ENCODE measurements at places on chromosomes 3 and 15.

DNA sequence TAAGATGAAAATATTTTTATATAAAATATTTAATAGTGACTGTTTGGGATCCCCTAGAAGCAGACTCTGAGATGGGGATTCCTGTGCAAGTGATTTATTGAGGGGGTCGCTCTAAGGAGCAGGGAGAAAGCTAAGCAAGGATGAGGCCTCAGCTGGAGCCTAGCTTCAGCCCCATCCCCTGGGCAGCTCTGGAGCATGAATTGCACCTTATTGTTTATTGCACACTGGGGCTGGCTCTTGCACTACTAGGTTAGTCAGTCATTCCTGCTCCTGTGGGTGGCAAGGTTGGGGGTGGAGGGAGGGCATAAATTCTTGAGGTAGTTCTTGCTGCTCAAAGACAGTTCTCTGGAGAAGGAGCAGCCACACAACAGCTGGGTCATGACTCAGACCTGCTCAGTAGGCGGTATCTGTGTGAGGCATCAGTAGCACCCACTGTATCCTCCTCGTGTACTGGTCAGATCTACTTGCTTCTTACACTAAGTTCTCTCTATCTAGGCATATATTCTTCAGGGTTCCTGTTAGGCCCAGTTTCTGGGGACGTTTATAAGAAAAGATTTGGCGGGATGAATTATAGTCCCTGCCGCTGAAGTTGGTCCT is 27.2 kb upstream of the TNFSF10 start:
- no peak for DNase-seq

DNA sequence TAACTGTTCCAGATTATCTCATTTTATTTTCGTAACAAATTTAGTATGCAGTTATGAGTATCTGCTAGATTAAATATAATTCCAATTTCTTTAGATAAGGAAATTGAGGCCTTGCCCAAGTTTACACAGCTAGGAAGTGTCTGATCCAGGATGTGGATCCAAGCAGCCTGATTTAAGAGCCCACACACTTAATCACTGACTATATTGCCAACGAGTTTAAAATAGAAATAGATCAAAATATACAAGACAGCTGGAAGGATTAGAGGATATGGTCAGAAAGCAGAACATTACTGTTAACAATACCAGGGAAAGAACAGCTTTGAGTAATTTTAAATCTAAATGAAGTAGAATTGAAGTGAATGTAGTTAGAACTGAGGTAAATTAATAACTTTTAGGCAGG is 215.2 kb downstream of the C3orf38 start:
- DNase-seq = no peak

GRCh38 chr15:27642981-27643380 is 456.1 kb downstream of the OCA2 start:
- DNase-seq = no peak

DNA sequence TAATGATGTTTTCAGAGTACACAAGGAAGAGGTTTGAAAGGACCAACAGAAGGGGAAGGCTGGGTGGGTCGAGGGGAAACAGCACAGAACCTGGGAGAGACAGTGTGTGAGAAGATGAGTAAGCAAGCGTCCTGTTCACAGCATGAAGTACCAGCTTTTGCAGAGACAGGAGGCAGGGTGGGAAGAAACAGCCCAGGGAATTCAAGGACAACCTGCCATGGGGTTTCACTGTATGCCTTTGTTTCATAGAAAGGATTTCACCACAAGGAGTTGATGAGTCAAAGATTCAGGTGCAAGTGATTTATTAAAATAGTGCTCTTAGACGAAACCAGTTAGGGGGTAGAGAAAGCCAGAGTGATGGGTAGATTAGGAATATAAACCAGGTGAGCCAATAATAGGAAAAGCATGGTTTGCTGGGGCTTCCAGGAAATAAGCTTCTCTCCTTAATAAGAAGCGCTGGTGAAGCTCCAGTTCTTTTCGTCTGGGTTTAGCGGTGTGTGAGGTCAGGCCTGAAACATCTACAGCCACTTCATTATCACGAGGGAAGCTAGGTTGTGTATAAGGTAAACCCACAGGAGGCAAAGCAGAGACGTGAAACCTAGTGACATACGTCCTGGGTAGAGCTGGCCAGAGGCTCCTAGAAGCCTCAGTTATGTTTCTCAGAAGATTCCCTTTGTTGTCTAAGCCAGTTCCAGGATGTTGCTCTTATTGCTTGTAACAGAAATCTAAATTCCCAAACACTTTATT is 3.9 kb downstream of the HHLA2 start:
- DNase-seq = no peak

DNA sequence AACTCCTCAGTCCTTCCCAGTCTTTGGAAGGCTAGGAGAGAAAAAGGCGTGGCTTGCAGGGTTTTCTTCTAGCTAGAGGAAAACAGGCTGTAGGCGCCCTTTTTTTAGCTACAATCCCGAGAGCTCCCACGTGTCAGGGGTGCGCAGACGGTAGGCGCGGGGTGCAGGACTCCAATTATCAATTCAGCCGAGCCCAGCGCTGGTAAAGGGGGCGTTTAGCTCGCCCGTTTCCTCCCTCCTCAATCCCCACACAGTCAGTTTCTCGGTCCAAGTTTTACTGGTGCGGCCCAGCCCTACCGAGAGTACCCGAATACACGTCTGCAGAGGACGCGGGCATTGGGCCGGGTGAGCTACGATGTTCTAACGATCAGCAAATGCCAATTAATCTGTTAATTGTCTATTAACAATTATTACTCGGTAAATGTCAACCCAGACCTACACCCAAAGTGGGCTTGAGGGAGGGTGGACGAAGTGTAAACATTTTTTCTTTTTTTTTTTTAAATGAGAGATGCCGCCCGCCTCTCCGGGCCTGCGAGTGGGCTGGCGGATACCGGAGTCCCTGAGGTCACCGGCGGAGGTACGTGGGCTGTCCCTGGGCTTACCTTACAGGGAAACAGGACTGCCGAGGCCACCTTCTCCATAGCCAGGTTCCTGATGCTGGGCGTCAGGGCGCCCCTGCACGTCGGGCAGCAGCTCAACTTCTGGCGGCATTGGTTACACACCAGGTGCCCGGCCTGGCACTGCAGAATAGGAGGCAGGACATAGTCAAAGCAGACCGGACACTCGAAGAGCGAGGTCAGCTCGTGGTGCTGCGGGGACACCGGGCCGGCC is 923 bp downstream of the SIAH2 start:
- DNase-seq = no peak

DNA sequence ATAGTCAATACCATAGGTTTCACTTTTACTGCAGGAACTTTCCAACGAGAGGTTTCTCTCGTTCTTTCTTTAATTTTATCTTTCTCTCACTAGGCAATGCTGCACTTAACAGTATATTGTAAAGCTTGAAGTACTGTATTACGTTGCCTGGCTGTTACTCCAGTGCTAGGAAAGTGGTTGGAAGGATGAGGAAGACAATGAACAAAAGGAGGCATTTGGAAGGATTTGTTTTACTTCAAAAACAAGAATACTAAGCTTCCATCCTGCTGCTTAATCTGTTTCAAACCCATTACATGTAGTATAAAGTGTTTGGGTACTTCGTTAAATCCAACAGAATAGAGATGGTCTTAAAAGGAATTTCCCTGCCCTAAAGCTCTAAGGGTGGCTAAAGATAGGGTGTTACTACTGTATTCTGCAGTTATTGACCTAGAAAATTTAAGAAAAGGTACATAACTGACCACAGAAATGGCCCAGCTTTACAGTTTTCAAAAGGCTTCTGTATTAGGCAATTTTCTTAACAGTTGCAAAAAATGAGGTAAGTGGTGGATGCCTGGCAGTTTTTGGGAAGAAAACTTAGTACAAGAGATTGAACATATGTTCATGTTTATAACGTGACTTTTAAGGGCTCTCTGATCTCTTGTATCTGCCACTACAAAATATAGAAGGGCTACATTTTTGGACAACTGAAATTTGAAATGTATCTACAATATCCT is 785 bp upstream of the IFT57 start:
- no peak for DNase-seq

GRCh38 chr15:88982304-88982945 is 69.2 kb upstream of the MFGE8 start:
- no peak for DNase-seq

DNA sequence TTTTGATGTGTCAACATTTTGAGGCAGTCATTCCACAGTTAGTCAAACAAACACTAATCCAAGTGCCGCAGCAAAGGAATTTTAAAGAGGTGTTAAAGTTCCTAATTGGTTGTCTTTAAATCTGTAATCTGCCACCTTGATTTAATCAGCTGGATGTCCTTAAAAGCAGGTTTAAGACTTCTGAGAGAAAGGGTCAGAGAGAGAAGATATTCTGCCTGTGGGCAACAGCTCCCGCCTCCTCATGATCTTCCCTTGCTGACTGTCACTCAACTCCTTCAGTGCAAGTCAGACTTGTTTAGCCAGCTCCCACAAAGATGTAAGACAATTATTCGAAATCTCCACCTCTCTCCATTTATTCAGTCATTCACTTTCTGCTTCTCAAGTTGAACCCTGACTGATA is 92.6 kb upstream of the MYRIP start:
- DNase-seq = no peak

- DNase-seq = no peak
These were observed 174.7 kb upstream of the CNTN3 start for GRCh38 chr3:74789111-74789510.

DNA sequence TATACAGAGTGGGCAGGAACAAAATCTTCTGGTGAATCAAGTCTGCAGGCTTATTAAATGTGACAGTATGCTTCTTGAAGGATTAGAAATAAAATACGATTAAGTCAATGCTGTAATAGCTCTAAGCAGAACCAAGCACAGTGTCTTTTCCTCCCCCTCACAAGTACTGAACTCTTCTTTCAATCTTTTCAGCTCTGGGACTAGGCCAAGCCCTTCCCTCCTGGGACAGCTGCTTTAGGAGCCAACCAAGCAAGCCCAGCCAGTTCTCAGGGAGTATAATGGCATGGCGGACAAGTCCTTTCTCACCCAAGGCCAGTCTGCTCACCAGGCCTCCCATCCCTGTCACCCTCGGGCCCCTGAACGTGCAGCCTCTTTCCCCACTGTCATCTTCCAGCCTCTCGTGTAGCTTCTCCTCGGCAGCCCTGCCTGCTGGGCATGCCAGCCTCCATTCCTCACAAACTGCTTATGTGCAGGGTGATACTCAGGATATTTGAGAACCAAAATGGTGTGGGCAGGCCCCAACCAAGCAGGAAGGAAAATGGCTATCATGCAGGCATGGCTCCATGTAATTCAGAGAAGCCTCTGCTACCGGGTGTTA is 8.4 kb upstream of the PPP1R2 start:
- DNase-seq = no peak

GRCh38 chr15:66934868-66935520 is 130.4 kb upstream of the SMAD3 start:
- DNase-seq = no peak

GRCh38 chr3:71962561-71963240 is 177.8 kb upstream of the PROK2 start:
- no peak for DNase-seq

DNA sequence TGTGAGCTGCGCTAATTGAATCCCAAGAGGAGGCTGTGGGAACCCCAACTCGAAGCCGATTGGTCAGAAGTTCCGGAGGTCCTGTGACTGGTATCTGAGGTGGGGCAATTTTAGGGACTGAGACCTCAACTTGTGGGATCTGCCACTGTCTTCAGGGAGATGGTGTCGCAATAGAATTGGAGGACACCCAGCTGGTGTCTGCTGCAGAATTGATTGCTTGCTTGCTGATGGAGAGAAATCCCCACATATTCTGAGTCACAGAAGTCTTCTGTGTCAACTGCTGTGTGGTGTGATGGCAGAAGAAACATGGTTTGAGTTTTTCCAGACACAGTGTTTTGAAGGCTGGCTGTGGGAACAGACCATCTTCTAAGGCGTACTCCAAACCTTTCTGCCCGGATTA is 99.7 kb upstream of the PLXNA1 start:
- no peak for DNase-seq

Data from activated CD4-positive, CD25-positive, alpha-beta regulatory T cell treated with anti-CD3 and anti-CD28 coated beads, Interleukin-2, amount 50 U/mL, for 16 hours (primary cell).